ENCODE measurements at places on chromosomes 11 and 22.

- no peak for DNase-seq
Observed at GRCh38 chr22:29382580-29383302, 5.6 kb downstream of the AP1B1 start.

DNA sequence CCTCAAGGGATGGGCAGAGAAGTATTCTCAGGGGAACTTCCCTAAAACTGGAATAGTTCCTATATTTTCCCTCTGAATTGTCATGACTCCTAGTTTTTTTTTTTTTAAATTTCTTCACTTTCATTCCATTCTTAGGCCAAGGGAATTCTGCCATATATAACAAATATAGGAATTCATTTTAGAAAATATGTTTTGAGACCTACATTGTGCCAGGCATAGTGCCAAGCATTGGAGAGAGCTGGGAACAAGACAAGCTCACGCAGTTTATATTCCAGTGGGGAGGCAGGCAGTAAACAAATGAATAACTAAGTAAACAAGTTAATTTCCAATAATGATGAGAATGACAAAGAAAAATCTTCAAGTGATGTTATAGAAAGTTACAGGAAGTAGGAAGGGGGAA is 2.6 kb upstream of the NPTXR start:
- no peak for DNase-seq

DNA sequence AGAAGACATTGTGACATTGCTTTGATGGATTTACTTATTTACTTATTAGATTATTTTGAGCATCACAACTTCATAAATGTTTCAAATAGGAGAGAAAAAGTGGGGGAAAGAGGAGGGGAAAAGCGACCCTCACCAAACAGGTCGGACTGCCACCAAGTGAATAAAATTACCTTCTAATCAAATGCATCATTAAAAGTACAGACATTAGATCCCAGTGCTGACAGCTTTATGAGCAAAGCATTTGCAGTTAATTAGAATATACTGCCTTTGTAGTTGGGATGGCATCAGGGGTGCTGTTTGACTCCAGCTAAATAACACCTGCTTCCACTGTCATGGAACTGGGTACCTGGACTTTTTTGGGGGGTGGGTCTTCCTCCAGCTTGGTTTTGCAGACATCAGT is 299.6 kb downstream of the OPCML start:
- no peak for DNase-seq

GRCh38 chr11:116576526-116576925 is 196.3 kb downstream of the BUD13 start:
- no peak for DNase-seq

DNA sequence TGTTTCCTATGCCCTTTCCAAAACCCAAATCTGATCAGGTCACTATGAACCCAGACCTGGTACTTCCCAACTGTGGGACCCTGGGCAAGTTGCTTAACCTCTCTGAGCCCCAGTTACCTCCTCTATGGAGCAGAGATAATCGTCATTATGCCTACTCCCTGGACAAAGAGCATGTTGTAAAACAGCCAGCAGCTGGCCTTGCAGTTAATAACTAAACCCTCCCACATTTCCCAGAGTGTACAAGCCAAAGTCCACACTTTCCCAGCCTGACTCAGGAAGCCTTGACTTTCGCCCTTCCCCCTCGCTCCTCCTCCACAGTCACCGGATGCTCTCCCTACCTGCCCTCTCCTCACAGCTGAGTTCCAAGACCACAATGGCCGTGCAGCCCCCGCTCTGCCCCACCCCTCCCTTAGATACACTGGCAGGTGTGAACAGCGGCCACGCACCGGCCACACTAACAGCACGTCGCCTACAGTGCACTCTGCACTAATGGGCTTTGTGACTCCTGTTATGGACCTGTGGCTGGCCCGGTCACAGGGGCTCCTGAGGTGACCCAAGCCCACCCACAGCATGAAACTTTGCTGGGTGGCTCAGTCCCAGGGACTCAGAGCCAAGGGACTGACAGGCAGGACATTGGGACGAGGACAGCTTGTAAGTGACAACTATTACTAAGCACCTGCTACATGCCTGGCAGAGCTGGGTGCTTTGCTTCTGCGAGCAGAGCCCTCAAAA is 15.6 kb upstream of the MFNG start:
- DNase-seq: no peak

- no peak for DNase-seq
Observed at GRCh38 chr22:36327922-36328551, 59.7 kb downstream of the MYH9 start.

DNA sequence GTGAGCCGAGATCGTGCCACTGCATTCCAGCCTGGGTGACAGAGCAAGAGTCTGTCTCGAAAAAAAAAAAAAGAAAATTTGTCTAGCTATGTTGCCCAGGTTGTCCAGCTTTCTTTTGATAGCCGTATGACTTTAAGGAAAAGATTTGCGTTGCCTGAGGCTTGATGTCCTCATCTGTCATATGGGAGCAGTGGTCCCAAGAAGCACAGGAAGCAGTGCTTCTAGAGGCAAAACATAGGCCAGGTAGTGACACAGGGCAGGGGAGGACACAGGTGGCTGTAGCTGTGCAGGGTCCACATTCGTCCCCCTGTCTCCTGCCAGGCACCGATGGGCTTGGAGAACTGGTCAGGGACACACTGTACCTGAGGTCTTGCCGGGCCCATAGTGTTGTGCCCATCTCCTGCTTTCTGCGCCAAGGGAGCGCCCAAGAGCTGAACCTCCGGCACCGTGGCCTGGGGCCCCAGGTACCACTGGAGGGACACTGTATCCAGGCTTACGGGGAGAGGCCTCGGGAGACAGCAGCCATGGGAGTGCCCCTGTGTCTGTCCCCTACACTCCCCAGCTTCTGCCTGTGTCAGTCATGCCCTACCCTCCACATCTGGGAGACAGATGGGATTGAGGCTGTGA is 1.4 kb downstream of the LRRC74B start:
- DNase-seq: no peak

DNA sequence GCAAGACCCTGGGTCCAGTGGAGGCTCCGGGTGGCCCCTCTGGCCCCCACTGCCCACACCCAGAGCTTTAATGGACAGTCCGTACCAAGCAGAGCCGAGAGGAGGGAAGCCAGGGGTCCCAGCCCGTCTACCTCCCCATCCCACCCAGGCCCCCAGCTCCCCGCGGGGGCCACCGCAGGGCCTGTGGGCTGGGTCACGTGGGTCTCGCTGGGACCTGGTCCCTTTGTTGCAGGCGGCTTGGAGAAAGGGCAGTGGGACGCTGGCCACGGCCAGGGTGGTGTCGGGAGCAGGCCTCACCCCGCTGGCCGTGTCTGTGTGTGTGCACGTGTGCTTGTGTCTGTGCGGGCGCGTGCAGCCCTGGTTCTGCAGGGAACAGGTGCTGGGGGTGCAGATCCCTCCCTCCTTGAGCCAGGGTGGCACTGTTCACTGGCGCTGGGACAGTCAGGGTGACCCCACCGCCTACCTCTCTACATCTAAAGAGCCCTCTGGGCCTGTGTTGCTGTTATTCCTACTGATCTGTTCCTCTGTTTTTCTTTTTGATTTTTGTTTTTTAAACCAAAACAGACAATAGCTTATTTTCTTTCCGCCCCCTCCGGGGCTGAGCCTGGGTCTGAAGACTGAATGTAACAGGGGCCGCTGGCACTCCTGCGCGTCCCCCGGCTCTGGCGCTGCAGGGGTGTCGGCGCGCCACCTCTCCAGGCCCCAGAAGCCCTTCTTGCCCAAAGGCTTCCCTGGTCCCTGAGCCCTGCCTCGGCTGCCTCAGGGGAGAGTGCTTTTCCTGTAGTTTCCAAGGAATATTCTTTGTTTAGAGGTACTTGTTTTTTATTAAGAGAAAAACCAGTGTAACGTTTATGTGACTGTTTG is 20.1 kb upstream of the TMEM191C start:
- no peak for DNase-seq

DNA sequence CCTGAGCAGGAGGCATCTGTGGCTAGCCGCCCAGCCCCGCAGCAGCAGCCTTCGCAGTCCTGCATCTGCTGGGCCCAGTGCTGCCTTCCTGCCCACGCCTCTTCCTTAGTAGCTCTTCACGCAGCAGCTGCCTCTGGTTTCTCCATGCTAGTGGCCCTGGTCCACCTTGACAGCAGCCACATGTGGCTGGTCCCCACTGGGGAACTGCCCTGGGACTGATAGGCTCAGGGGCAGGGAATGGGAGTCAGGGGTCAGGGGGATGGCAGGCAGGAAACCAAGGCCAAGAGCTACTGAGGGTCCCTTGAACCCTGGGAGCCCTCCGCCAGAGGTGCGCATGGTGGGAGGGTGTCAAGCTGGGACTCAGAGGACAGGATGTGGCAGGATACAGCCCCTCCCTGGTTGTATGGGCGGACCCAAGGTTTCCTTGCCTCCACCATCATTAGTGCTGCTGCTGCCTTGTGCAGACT is 99.4 kb upstream of the PITPNB start:
- no peak for DNase-seq

- DNase-seq: no peak
Observed at GRCh38 chr22:43134553-43134952, 8.6 kb downstream of the MCAT start.

GRCh38 chr22:43031617-43032016 is 16.7 kb upstream of the PACSIN2 start:
- DNase-seq: no peak

DNA sequence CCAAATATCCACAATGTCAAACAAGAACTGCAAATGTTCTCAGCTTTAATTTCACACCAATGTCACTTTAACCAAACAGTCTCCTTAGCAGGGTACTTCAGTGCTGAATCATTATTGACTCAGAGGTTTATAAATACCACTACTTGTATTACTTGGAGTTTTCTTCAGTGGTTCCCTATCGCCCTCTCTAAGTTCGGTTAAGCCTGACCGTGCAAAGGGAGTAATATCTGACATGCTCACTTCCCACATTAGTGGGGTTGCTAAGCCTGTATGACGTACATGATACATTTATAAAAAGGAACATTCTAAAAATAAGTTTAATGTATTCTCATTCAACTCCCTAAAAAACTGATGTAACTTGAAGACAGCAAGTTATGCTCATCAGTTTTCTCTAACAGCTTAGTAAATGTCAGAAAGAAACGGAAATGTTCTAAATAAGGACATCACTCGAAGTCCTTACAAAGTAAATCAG is 93.1 kb upstream of the ZC3H12C start:
- DNase-seq: no peak

DNA sequence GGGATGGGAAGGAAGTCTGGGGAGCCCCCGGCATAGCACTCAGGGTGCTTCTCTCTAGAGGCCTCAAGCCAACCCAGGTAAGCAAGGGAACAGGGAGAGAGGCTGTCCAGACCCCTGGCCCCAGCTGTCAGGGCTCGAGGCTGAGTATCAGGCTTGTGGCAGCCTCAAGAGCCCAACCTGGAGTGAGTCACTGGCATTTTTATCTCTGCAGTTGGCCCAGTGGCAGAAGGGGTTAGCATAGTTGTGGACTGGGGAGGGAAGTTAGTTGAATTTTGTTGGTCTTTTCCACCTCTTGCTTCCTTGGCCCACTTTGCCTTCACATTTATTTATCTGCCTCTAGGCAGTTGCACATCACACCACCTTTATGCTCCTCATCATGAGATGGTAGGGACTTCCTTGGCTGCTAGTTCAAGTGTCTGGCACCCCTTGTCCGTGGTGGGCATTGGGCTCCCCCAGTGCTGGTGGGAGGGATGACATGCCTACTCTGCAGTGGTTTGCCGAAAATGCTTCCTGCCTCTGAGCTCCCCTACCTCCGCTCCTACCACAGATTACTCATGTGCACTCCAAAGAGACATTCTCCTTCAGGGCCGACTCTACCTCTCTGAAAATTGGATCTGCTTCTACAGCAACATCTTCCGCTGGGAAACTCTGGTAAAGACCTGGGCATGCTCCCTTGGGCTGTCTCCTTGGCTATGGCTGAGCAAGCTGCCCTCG is 60.1 kb downstream of the SCN3B start:
- DNase-seq: no peak

DNA sequence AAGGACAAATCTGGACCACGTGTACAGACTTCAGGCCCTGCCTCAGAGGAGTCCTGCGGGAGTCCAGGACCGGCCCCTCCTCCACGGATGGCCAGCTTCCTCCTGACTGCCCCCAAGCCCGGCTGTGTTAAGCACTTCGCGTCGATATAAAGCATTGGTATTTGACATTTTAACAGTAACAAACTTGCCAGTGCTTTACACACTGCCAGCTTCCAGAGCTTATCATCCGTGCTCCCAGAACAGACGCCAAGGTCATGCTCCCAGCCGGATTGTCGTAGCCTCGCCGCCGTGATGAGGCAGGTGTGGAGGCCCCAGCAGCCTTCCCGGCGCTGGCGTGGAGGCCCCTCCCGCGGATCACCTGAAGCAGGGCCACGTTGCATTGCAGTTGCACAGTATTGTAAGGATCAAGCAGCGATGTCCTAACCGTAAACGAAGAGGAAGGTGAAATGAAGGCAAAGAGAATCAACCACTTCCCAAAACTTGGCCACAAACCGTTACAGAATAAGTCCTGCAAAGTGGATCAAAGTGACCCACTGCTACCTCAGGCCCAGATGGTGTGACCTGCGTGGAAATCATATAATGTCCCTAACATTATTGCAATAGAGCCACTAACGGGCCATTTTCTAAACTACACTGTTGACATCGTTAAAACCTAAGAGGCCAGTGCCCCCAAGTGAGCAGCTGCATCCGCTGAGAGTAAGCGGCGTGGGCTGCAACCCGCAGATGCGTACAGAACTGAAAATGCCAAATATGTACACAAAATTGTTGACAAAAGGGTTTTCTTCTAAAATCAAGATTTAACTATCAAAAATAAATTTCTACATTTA is 51.6 kb downstream of the CERK start:
- no peak for DNase-seq

- peak; percentile 52 for DNase-seq
Observed at GRCh38 chr22:31230871-31231621, 18.9 kb downstream of the LIMK2 start.

GRCh38 chr11:129281471-129282415 is 89.6 kb upstream of the ARHGAP32 start:
- no peak for DNase-seq

- no peak for DNase-seq
Observed at GRCh38 chr11:44578279-44578678, 12.8 kb downstream of the CD82 start.

DNA sequence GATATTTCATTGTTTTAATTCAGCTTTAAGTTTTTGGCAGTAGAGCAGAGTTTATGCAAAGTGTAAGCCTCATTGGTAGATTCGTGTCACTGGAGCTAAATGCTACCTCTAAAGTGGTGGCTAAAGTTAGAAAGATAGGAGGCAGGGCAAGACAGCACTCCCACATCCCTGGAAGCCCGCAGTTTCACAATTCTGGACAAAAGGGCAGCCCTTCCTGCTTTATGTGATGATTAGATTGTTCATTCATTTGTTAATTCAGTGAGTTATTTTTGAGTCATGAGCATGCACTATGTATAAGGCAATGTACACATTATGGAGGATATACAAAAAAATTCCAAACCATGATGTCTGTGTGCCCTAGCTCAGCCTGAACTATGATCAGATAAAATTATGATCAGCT is 52.1 kb upstream of the EIF3M start:
- DNase-seq: no peak
